Mesangial cell (primary cell): ENCODE measurements at places on chromosomes 11 and 22. TPM values are rescaled to one million over a fixed set of nuclear protein-coding genes. Genes with fewer than 3 reads are reported as not detected.

Gene PRR33
- not detected in 2 replicates for total RNA-seq

Gene MUC5AC
- total RNA-seq = not detected in 2 replicates

Gene JHY
- 1.5 and 1.6 TPM in 2 replicates for total RNA-seq

Gene RNF214
- total RNA-seq = 7.8 and 11.4 TPM in 2 replicates
